Right renal pelvis (tissue), 4 donors: ENCODE measurements at places on chromosomes 3 and 15. TPM values are rescaled to one million over a fixed set of nuclear protein-coding genes. Genes with fewer than 3 reads are reported as not detected.

PP2D1 gene
- 0.28 TPM for polyA plus RNA-seq

LHFPL4 gene
- polyA plus RNA-seq = not detected

PTX3 gene
- 5.8 TPM for polyA plus RNA-seq

CD96 gene
- 2.7 TPM for polyA plus RNA-seq

CCDC66 gene
- polyA plus RNA-seq = 31.8 TPM

ATP13A5 gene
- 0.08 TPM for polyA plus RNA-seq

TRAIP gene
- polyA plus RNA-seq = 9.9 TPM

CDHR4 gene
- not detected for polyA plus RNA-seq

PLD1 gene
- 10.8 TPM for polyA plus RNA-seq

C15orf40 gene
- polyA plus RNA-seq = 25.2 TPM

NOX5 gene
- 0.58 TPM for polyA plus RNA-seq

ZNF80 gene
- not detected for polyA plus RNA-seq

CYP19A1 gene
- not detected for polyA plus RNA-seq

TMEM207 gene
- polyA plus RNA-seq = 15.9 TPM

DNA sequence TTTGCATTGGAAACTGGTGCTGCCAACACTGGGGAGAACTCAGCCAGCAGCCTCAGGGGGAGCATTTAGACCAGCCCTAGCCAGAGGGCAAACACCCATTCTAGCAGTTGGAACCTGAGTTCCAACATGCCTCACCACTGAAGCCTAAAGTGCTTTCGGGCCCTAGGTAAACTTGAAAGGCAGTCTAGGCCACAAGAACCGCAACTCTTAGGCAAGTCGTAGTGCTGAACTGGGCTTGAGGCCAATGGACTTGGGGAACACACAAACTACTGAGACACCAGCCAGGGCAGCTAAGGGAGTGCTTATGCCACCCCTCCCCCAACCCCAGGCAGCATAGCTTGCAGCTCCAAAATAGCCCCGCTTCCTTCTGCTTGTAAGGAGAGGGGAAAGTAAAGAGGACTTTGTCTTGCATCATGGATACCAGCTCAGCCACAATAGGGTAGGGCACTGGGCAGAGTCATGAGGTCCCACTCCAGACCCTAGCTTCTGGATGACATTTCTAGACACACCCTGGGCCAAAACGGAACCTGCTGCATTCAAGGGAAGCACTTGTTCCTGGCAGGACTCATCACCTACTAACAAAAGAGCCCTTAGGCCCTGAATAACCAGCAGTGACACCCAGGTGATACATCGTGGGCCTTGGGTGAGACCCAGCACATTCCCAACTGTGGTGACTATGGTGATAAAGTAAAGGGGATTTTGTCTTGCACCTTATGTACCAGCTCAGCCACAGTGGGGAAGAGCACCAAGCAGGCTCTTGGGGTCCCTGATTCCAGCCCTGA is 37.3 kb upstream of the TEX9 start:
- no peak for DNase-seq

GRCh38 chr3:86785386-86785785 is 205.6 kb downstream of the VGLL3 start:
- DNase-seq = no peak

GRCh38 chr3:170482199-170482598 is 63.5 kb downstream of the CLDN11 start:
- no peak for DNase-seq

DNA sequence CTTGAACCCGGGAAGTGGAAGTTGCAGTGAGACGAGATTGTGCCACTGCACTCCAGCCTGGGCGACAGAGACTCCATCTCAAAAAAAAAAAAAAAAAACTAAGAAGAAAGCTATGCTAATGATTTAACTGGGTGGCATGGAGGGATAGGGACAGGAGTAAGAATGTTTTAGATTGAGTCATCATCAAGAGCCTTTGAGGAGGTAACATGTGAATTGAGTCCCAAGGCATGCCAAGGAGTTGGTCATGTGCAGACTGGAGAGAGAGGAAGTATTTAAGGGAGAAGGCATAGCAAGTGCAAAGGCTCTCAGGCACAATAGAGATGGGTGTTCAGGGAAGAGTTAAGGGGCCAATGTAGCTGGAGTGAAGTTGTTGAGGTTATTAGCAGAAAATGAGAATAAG is 9.1 kb downstream of the BNC1 start:
- no peak for DNase-seq

DNA sequence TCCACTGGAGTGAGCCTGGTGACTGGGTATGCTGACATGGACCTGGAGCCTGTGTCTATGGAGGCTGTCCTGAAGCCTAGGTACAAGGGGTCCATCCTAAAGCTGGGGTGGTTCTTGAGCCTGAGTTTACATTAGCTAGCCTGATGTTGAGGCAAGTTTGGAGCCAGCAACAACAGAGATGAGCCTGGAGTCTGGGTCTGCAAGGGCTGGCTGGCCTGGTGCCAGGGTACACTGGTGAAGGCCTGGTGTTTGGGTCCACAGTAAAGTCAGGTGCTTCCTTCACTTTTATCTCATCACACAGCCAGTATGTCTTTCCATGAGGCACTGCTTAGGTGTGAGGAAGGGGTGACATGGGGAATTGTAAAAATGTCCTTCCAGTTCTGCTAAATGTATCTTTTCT is 49.5 kb downstream of the TP63 start:
- DNase-seq = no peak

DNA sequence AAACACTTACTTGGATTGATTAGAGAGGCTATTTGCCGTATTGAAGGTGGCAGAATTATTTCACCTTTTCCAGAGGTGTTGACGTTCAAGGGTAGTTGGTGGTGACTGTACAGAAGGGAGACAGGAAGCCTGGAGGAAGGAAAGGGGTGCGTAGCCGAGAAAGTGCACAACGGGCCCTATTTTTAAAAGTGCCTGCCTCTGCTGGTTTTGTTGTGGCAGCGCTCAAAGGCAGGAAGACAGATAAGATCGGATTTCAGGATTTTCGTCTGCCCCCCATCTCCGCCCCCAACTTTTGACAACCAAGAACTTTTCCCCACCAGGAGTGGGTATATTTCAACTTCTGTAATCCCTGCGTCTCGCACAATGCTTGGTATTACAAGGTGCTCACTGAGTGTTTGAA is 38.5 kb downstream of the SMAD3 start:
- no peak for DNase-seq

DNA sequence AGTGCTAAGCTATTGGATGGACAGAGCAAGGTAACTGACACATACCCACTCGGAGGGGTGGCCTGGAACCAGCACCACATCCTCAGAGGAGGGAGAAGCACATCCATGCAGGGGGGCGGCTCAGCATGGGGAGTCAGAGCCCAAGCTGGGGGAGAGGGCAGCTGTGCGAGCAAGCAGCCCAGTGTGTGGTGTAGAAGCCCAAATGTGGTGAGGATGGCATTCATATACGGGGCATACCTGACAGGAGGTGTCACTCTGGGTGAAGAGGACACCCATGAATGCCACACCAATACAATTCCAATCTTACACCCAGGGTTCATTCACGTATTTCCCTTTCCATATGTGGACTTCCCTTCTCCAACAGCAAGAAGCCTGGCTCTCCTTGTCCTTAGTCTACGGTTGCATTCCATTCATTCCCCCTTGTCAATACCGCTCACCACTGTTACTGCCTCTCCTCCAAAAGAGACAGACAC is 58.7 kb upstream of the ACAN start:
- no peak for DNase-seq

- DNase-seq = no peak
Observed at GRCh38 chr15:55289011-55289745, 435 bp downstream of the RAB27A start.

GRCh38 chr15:91158415-91159394 is 58.6 kb downstream of the SV2B start:
- DNase-seq = no peak

- DNase-seq = no peak
Observed at GRCh38 chr3:176375519-176375918, 821.8 kb downstream of the TBL1XR1 start.

- DNase-seq = no peak
Observed at GRCh38 chr15:47721676-47722075, 4.4 kb downstream of the SEMA6D start.

DNA sequence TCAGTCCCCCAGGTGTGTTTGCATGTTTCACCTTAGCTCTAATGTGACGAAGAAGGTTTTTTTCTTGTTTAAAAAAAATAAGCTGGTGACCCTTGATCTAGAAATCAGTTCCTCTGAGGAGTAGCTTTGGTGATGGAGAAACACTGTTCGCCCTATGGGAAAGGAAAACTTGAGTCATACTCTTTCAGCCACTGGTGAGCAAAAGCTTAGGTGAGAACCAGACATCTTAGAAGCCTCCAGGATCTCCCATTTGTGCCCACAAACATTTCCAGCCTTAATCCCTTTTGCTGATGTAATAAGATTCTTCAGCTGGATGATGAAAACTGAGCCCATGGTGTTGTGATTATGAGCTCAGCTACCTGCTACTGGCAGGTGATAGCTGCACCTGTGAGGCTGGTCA is 37.8 kb downstream of the SLC27A2 start:
- no peak for DNase-seq

- no peak for DNase-seq
Observed at GRCh38 chr15:48643776-48644466, 1.6 kb downstream of the FBN1 start.

DNA sequence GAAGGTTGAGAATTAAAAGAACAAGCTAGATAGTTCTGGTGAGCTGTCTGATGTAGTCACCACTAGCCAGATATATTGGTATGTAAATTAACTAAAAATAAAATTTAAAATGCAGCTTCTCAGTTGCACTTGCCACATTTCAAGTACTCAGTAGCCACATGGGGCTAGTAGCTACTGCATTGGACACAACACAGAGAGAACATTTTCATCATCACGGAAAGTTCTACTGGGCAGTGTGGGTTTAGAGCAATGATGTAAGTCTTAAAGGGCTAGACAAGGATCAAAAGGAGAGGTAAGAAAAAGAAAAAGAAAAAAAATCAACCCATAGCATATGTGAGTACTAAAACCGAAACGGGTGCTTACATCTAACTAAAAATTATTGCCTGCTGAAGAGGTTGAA is 282.4 kb upstream of the LRRFIP2 start:
- DNase-seq = no peak

DNA sequence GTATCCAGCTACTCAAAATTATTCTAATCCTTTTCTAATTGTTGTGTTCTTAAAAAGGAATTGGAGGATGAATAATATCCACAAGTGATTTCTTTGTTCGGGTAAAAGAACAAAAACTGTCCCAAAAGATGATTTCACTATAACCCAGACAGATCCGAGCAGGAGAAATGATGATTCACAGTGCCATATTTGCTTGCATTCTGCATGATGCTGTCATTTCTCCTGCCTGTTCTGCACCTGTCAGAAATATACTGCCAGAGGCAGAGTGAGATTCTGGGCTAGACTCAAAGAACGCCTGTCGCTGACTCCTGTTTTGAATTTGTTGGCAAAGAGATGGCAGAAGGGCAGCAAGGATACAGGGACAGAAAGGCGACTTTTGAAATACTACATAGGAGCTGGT is 34.7 kb upstream of the SLC24A5 start:
- no peak for DNase-seq

GRCh38 chr3:32500880-32501782 is 1.5 kb downstream of the CMTM6 start:
- no peak for DNase-seq

- DNase-seq = no peak
Observed at GRCh38 chr3:172286548-172287148, 161.6 kb downstream of the GHSR start.

- no peak for DNase-seq
Observed at GRCh38 chr15:96735632-96736240, 405.2 kb downstream of the NR2F2 start.

GRCh38 chr3:179972881-179973423 is 63.8 kb downstream of the PEX5L start:
- DNase-seq = no peak

DNA sequence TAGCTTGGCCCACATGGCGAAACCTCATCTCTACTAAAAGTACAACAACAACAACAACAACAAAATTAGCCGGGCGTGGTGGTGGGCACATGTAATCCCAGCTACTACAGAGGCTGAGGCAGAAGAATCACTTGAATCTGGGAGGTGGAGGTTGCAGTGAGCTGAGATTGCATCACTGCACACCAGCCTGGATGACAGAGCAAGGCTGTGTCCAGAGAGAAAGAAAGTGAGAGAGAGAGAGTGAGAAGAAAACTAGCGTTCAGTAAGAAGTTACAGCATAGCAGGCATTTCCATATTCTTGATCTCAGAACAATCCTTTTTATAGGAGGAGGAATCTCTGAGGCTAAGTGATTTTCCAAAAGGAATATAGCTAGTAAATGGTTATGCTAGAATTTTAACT is 1076.1 kb downstream of the AGBL1 start:
- no peak for DNase-seq

GRCh38 chr3:129658110-129658843 is 51.8 kb upstream of the PLXND1 start:
- no peak for DNase-seq

DNA sequence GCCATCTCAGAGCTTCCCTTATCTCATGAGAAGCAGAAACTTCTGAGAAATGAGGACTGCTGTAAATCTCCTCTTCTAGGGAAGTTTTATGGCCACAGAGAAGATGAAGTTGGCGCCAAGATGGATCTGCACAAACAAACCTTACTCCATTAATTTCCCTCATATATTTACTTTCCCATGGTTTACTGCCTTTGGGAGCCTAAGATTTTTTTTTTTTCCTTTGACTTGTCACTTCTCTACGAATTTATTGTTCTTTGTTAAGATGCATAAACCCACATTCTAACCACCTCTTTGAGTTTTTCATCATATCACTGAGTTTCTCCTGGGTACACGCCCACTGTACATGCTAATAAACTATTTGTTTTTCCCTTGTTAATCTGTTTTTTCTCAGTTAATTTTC is 21.5 kb upstream of the NPTN start:
- no peak for DNase-seq

GRCh38 chr3:105842449-105842848 is 26.4 kb downstream of the CBLB start:
- no peak for DNase-seq

- DNase-seq = no peak
Observed at GRCh38 chr3:114370537-114371174, 76.8 kb downstream of the TIGIT start.

DNA sequence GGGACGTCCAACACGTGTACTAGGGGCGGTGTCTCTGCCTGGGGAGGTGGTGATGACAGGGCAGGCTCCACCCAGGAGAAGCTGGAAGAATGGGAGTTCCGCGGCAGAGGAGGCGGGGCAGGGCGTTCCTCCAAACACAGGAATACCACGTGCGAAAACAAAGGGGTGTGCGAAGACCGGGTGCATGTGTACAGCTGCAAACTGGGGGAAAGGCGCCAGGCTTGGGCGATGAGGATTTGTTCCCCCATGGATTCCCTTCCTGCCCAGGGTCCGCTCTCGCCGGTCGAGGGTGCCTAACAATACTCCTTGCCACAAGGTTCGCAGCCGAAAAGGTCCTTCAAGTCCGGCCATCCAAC is 500 bp upstream of the ZSCAN2 start:
- no peak for DNase-seq

- no peak for DNase-seq
Observed at GRCh38 chr15:52112203-52112750, 298 bp downstream of the BCL2L10 start.

GRCh38 chr15:27694506-27695087 is 404.5 kb downstream of the OCA2 start:
- DNase-seq = no peak

- DNase-seq = no peak
Observed at GRCh38 chr3:51722362-51722761, 15.5 kb downstream of the GRM2 start.
